ENCODE measurements at places on chromosomes 7 and 10.

GRCh38 chr10:105468759-105469158 is 827.7 kb downstream of the SORCS3 start:
- DNase-seq: no peak

GRCh38 chr7:136033413-136034031 is 56.4 kb upstream of the MTPN start:
- DNase-seq: peak; percentile 8

- DNase-seq: no peak
These were observed 59.4 kb upstream of the CAMK2B start for GRCh38 chr7:44384586-44385433.

- no peak for DNase-seq
These were observed 125.6 kb downstream of the PLXNA4 start for GRCh38 chr7:132450696-132451095.

- no peak for DNase-seq
These were observed 11.3 kb downstream of the XRCC2 start for GRCh38 chr7:152664636-152665035.

DNA sequence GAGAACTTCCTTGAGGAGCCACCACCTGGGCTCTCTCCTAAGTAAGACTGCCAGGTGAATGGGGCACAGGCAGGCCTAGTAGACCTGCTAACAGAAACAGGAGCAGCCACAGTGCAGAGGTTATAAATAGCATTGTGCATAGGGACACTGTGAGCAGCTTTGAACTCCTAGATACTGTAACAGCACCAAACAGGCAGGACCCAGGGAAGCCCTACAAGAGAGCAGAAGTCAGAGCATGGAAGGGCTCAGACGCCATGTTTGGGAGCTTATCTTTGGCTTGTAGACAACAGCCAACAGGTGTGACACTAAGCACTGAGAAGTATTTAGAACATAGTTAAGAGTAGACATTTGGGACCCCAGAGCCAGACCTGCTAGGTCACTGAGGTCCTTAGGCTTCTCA is 14.5 kb downstream of the XRCC2 start:
- DNase-seq: no peak

DNA sequence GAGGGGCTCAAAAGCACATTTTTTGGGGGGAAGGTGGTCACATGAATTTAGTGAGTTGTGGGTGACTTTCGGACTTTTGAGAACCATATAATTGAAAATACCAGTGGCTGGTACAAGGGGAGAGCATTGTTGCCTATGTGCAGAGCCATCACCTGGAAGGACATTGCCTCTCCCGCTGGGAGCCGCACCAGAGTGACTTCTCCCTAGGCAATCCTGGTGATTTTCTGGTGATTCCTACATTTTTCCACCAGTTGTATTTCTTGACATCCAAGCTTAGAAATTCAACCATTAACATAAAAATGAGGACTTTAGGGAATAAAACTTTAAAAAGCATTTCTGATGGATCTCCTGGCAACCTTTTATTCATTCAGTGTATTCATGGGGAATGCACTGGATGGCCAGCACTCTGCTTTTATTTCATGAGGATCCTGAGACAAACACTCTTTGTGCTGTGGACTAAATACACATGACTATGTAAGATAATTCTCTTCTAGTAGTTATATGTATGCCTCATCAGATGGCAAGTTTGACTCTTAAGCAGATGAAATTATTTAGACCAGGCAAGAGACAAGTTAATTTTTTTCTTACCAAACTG is 41.8 kb upstream of the MKI67 start:
- DNase-seq: no peak

DNA sequence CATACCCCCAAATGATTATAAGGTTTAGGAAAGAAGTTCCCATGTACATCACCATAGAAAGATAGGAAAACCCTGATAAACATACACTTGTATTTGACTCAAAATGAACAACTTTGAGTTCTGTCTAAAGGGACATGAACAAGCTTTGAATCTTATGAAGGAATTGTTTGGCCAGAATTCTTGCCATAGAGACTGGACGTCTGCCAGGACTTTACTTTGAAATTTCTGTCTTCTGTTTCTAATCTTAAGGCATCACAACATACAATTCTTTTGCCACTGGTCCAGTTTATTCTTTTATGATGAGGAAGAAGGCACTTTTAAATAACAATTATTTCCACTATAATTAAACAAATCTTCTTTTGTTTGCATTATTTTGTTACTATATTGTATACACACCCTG is 26.2 kb upstream of the CYP26C1 start:
- DNase-seq: no peak

GRCh38 chr10:94316560-94316959 is 46.2 kb downstream of the NOC3L start:
- DNase-seq: no peak

GRCh38 chr7:25854059-25854458 is 297.9 kb upstream of the NFE2L3 start:
- peak; percentile 41 for DNase-seq

DNA sequence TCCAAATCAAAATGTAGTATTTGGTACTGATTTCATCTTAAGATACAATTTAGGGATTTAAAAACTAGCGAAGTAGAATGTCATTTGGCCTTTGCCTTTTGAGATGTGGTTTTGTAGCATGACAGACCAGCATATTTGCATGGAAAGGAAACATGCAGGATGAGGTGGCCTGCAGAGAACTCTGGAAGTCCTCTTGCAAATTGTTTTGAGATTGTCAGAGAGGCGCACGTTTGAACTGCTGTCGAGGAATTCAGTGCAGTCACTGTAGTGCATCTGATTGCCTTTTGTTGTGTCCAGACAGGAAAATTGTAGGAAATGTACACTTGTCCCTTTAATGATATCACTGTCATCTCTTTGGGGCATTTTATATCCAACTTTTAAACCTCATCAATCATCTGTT is 136.7 kb downstream of the CELF2 start:
- DNase-seq: no peak

- no peak for DNase-seq
These were observed 118.5 kb downstream of the NKX6-2 start for GRCh38 chr10:132667342-132668047.

- DNase-seq: no peak
These were observed at the start of gene CYP3A4 for GRCh38 chr7:99784007-99784406. CYP3A4 (minus strand) TSS chr7:99784184; CDS start chr7:99784081, 103 bp downstream.

DNA sequence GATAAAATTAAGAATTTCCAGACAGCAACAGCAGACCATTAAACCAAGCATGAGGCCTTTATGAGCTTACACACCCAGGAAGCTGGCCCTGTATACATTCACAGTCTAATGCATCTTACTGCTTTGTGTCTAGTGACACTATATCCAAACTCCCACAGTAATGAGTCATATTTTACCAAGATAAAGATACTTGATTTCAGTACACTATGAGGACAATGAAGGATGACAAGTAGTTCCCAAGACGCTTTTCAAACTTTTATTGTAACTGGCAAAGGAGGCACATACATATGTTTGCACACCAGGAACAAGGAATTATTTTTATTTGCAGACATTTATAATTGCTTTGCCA is 148.0 kb downstream of the TSPAN12 start:
- DNase-seq: no peak

GRCh38 chr10:124214610-124215375 is 121.4 kb upstream of the CHST15 start:
- DNase-seq: no peak

- no peak for DNase-seq
These were observed 14.0 kb downstream of the USP6NL start for GRCh38 chr10:11597470-11597869.

GRCh38 chr7:149214020-149214720 is 18.8 kb downstream of the ZNF282 start:
- no peak for DNase-seq

DNA sequence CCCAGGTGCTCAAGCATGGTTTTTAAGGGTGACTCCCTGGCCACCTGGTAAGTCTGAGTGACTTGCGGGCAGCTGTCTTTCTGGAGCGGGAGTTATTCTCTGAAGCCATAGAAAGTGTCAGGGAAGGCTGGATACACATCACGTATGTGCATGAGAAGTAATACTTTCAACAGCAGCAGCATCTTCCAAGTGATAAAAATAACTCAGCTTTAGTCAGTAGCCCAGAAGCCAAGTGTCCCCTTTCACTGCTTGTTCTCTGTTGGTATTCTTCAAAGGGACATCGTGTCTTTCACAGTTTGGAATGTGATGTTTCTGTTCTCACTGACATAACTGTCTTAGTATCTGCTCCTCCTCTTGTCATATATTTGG is 97.6 kb downstream of the KIAA1217 start:
- DNase-seq: peak; percentile 14

GRCh38 chr10:68861253-68861652 is 33.9 kb downstream of the STOX1 start:
- DNase-seq: no peak

DNA sequence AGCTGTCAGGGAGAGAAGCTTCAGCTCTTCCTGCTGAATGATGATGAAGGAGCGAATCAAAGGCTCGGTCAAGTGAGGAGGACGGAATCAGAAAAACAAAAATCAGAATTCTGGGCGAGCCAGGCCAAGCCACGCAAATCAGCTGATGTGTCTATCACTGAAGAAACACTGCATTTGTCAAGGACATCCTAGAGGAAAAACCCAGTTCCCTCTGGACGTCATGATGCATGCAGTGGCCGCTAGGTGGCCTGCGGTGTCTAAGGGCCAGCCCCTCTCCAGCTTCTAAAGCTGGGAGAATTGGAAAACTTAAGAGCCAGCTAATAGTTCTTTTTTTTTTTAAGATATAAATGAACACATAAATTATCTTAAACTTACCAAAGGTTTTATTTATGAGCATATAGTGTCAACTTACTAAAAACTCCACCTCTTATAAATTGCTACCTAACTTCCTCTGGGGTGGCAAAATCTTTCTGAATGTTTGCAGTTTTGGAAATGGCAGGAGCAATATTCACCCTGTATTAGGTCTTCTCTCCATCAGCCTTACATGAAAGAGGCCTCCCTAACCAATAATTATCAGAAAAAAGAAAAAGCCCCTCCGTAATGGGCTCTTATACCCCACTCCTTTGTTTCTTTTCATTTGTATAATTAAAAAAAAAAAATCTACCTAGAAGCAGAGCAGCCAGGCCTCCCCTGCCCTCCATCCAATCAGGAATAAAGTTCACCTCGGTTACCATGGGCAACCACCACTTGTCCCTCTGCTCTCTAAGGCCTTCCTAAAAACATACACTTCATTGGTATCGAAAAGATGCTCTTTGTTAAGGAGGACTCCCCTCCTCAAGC is 186.8 kb downstream of the USP6NL start:
- DNase-seq: no peak

DNA sequence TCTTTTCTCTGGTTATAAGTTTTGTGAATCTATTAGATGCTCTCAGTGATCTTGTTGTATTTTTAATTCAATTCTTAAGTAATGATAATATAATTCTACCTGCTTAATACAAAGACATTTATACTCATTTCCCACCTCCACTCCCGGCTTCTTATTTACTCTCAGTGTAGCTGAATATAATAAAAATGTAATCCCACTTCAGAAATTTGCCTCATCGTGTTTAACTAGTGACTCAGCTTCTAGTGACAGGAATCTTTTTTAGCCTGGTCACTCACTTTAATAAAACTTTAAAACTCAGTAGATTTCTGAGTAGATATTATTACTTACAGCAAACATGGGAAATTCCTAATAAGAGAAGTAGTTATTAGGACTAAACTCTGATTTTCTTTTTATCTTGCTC is 1506.2 kb upstream of the LRRTM3 start:
- DNase-seq: no peak

GRCh38 chr10:128437786-128438345 is 311.6 kb upstream of the MKI67 start:
- no peak for DNase-seq

DNA sequence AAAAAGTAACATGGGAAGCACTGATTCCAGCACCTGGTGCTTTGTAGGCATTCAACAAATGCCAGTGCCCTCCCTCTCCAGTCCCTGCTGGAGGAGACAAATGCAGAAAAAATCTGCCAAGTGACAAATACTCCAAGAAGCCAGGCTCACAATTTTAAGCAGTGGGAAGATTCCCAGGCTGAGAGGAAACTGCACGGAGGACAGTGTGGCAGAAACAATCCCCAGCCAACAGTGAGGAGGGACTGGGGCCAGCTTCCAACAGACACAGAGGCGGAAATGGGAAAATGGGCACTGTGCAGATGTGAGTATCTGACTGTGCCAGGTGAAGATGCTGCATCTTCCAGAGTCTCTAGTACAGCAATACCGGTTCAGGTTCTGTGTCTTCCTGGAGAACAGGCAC is 106.3 kb downstream of the SLIT1 start:
- peak; percentile 74 for DNase-seq

DNA sequence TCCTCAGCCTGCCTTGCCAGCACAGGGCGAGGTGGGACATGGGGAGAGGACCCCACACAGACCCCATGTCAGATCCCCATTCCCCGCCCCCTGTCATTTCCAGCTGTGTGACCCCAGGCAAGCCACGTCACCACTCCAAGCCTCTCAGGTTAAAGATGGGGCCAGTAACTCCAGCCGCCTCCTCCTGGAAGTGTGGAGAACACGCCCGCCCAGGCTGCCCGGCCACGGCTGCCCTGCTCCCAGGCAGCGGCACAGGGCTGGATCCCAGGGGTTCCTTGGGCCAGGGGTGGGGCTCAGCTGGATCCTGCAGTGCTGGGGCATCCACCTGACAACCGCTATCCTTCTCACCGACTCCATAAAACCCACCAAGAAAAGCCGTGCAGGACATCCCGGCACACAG is 86.1 kb downstream of the PDGFA start:
- no peak for DNase-seq

GRCh38 chr7:3439333-3440030 is 138.4 kb downstream of the SDK1 start:
- DNase-seq: peak; percentile 18

- no peak for DNase-seq
These were observed 23.4 kb upstream of the C10orf67 start for GRCh38 chr10:23367896-23368595.

- no peak for DNase-seq
These were observed 93.7 kb downstream of the MDFIC start for GRCh38 chr7:115015619-115016018.

DNA sequence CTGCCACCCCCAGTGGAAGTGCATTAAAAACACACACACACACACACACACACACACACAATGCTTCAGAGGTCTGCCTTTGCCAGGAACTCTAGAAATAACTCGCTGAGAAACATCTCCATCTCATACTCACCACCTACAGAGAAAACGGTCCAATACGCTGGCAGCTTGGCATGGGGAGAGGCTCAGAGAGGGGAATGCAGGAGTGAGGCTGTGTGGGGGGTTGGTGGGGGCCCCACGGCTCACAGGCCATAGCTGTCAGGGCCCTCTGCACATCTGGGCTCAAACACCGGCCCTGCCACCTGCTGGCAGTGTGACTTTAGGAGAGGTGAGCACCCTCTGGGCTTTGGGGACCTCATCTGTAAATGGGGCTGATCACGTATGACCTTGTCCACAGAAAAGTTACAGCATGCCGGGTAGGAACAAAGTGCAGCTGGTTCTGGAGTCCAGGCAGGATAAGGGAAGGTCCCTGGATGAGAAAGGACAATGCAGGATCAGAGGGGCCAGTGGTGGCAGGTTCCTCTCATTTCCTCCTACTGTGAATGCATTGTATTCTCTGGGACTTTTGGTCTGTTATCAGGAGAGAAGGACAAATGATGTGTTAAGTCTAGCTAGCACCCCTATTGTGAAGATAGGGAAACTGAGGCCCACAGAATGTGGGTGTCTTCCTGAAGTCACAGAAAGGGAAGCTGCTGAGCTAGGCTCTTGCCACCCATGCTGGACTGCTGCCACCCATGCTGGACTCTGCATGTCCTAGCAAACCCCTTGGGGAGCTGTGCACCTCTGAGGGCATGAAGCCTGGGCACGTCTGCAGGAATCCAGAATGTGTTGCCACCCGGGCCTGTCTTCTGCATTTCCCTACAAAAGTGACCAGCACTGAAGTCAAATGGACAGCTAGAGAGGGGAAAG is 404.6 kb downstream of the RPS24 start:
- DNase-seq: peak; percentile 59

- no peak for DNase-seq
These were observed 70.5 kb upstream of the ABI1 start for GRCh38 chr10:26931223-26931622.
